ENCODE measurements at places on chromosomes 4 and X.
A peak's percentile ranks its signal among the peaks of the same experiment; 100 is the strongest.

DNA sequence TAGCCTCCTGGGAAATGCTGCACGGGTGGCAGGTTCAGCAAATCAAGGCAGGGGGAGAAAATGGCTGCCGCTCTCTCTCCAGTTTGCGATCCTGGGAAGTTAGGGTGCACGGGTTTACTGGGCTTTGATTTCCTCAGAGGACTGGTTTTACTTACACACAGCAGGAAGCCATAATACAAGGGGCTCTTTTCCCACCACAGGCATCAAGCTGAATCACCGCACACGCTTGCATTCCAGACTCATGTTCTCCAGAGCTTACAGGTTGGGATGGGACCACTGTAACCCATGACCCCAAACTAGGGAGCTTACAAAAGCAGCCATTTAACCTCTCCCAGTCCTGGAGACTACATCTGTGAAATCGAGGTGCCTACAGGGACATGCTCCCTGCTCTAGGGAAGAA, 159.8 kb downstream of the DHRSX start:
- no peak overlapping the region for H3K4me3 ChIP-seq
- H3K27ac ChIP-seq: no peak overlapping the region
- no peak for DNase-seq
- no peaks in the 10 kb centered on the region for H3K27me3 ChIP-seq

GRCh38 chrX:47483306-47484268, 565 bp upstream of the ZNF41 start:
- H3K4me3 ChIP-seq: peak overlapping the region; percentile 95
- H3K4me1 ChIP-seq: peaks cover 38% of the 10 kb centered on the region
- peak overlapping the region; percentile 93 for H3K27ac ChIP-seq
- no peak for DNase-seq
- H3K27me3 ChIP-seq: no peaks in the 10 kb centered on the region

DNA sequence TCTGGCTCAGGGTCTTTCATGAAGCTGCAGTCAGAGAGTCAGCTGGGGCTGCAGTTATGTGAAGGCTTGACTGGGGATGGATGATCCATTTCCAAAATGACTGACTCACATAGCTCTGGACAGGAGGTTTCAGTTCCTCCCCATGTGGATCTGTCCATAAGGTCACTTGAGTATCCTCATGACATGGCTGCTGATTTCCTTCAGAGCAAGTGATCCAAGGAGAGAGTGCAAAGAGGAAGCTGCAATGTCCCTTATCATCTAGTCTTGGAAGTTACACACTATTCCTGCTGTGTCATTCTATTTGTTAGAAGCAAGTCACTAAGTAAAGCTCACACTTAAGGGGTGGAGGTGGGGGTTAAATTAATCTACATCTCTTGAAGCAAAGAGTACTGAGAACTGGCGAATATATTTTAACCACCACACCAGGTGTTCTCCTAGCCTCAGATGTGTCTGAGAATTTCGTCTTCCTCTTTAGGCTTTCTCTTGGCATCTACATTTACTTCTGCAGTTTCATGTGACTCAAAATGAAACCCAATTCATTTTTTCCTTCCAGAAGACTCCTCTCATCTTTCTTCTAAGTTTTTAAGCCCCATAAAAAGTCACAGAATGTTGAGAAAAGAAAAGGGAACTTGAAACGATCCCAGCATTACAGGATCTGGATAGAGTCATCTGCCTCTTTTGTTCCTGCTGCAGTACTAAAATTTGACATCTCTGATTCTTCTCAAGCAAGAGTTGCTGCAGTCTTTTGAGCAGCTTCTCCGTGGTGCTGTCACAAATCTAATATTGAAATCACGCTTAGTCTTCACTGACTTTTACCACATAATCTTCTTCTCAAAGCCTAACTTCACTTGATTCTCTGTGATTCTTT, 3.8 kb upstream of the GRPR start:
- DNase-seq: no peak
- peak overlapping the region; percentile 31 for H3K4me3 ChIP-seq
- peaks cover 6% of the 10 kb centered on the region for H3K27me3 ChIP-seq
- peak overlapping the region; percentile 56 for H3K27ac ChIP-seq

- no peak overlapping the region for H3K4me3 ChIP-seq
- H3K4me1 ChIP-seq: no peaks in the 10 kb centered on the region
- no peak overlapping the region for H3K27ac ChIP-seq
- DNase-seq: no peak
- no peaks in the 10 kb centered on the region for H3K27me3 ChIP-seq
Observed at GRCh38 chr4:82758701-82759685, 39.6 kb downstream of the SCD5 start.

DNA sequence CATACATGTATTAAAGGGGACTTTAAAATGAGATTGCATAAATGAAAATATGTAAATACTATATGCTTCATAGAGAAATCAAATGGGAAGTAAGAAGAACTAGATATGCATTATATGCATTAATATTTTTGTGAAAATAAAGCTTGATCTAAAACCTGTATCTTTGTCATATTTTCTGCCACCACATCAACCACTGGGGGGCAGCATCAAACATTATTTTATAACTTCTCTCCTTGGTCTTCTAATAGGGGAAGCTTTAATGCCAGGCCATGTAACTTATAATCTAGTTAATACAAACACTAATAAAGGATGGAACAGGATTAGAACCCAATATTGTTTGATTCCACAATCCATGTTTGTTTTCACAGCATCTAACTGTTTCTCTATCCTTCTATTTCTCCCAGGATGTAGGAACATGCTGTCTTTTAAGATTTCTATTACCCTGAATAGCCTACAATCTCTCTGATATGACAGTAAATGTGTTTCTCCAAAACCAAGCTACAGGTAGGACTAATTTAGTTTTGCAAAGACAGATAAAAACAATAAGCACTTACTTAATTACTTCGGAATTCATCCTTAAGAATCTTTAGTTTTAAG, 10.0 kb downstream of the QRFPR start:
- no peaks in the 10 kb centered on the region for H3K36me3 ChIP-seq
- no peak overlapping the region for H3K27ac ChIP-seq
- H3K4me1 ChIP-seq: no peaks in the 10 kb centered on the region
- peaks cover 17% of the 10 kb centered on the region for H3K27me3 ChIP-seq
- H3K4me3 ChIP-seq: no peak overlapping the region

GRCh38 chrX:112851161-112851779, 10.6 kb upstream of the AMOT start:
- H3K36me3 ChIP-seq: no peaks in the 10 kb centered on the region
- H3K27ac ChIP-seq: no peak overlapping the region
- DNase-seq: no peak
- H3K4me3 ChIP-seq: peak overlapping the region; percentile 4
- no peaks in the 10 kb centered on the region for H3K27me3 ChIP-seq
- peaks cover 15% of the 10 kb centered on the region for H3K4me1 ChIP-seq

DNA sequence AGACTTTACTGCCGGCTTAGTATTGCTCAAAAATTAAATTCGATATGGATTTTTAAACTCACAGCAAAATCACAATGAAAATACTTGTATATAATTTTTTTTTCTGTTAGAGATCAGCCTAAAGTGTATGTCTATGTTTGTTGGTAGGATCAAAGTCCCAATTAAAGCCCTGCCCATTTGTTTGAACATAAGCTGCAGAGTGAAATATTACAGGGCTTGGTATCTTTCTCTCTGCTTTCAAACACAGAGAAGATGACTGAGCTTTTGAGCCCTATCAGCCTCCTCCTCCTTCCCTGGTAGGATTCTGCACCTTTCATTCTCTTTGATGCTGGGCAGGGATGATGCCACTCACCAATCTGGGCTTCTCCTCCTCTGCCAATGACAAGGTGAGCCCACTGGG, 345.4 kb downstream of the PPP1R2C start:
- H3K36me3 ChIP-seq: peaks cover 4% of the 10 kb centered on the region
- H3K27ac ChIP-seq: no peak overlapping the region
- no peaks in the 10 kb centered on the region for H3K27me3 ChIP-seq

GRCh38 chrX:123878252-123878721, 18.4 kb downstream of the XIAP start:
- H3K27me3 ChIP-seq: no peaks in the 10 kb centered on the region
- H3K36me3 ChIP-seq: peaks cover 11% of the 10 kb centered on the region
- H3K4me3 ChIP-seq: peak overlapping the region; percentile 60

DNA sequence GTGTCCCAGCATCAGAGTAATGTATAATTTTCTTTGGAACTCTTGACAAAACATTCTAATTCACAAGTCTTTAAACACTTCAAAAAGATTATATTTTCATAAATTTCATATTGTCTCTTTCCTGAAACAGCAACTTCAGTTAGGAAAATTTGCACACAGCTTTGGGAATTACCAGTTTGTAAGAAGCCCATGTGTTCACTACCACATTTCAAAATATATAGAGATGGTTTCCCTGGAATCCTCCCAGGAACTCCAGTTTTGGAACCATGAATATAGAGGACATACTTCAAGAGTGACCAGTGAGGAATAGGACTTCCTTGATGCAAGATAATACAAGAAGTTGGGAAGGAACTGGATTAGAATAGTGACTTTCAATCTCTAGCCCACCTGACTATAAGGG, 28.7 kb upstream of the HPGDS start:
- H3K27me3 ChIP-seq: peaks cover 11% of the 10 kb centered on the region
- H3K27ac ChIP-seq: no peak overlapping the region
- no peaks in the 10 kb centered on the region for H3K36me3 ChIP-seq
- no peaks in the 10 kb centered on the region for H3K4me1 ChIP-seq
- DNase-seq: no peak
- no peak overlapping the region for H3K4me3 ChIP-seq

DNA sequence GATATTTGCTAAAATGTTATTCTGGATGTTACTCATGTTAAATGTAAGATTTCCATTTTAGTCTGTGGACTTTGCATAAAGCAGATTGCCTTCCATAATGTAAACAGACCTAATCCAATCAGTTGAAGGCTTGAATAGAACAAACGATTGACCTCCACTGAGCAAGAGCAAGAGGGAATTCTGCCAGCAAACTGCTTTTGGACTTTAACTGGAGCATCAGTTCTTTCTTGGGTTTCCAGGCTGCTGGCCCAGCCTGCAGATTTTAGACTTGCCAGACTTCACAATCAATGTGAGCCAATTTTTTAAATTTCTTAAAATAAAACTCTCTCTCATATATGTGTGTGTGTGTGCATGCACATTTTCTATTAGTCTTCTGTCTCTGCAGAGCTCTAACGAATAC, 1248.8 kb downstream of the ADGRL3 start:
- no peaks in the 10 kb centered on the region for H3K4me1 ChIP-seq
- H3K27ac ChIP-seq: no peak overlapping the region
- H3K36me3 ChIP-seq: no peaks in the 10 kb centered on the region
- no peak overlapping the region for H3K4me3 ChIP-seq
- no peak for DNase-seq

DNA sequence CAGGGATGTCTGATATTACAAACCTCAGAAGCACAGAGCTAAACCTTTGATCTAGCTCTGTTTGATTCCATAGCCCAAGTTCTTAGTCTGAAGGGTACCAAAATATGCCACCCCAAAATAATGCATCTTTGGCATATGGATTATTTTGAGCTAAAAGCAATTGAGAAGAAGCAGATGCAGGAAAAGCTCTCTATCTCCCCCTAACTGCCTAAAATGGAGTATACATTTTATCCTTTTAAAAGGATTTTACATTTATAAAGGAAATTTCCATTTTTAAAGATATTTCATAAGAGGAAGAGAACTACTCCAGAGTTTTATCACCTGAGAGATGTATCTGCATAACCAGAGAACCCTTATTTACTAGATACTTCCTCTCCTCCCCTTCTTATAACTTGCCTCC, 158.7 kb downstream of the ZNF674 start:
- no peak overlapping the region for H3K4me3 ChIP-seq
- no peak for DNase-seq
- H3K27ac ChIP-seq: no peak overlapping the region
- H3K4me1 ChIP-seq: no peaks in the 10 kb centered on the region

DNA sequence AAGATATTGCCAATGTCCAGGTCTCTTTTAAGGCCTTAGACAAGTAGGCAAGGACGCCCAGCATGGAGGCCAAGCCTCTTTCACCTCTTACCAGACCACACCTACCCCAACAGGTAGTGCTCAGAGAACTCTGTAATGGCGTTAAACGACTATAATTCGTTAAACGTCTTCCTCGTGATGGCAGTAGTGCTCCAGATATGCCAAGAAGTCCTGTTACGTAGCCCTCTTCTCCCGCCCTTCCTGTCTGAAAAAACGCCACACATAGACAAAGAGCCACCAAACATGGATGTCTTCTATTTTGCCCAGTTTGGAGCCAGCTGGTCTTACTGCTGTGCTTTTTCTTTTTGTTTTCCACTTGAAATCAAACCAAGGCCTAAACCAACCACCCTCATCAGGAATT, 190.7 kb downstream of the OR13H1 start:
- no peaks in the 10 kb centered on the region for H3K27me3 ChIP-seq
- H3K27ac ChIP-seq: no peak overlapping the region
- H3K4me3 ChIP-seq: no peak overlapping the region
- H3K4me1 ChIP-seq: no peaks in the 10 kb centered on the region

DNA sequence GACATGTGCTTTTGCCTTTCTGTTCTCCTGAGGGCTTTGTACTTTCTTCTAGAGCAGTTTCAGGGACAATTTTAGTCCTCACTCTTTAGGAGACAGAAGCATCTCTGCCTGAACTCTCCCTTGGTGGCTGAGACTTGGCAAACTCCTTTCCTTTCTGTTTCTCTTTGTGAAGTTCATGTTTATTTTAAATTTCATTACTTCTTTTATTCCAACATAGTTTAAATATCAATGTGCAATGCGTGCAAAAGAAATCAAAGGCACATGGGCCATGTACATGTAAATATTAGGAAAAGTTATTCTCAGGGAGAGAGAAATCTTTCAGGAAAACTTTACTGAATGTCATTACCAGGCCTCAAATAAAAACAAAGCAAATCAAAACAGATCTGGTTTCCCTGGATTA, 177.6 kb downstream of the RNF150 start:
- H3K4me3 ChIP-seq: no peak overlapping the region
- no peak overlapping the region for H3K27ac ChIP-seq
- H3K4me1 ChIP-seq: no peaks in the 10 kb centered on the region
- H3K36me3 ChIP-seq: no peaks in the 10 kb centered on the region

GRCh38 chr4:3305610-3306371, 13.0 kb downstream of the RGS12 start:
- peaks cover 11% of the 10 kb centered on the region for H3K27me3 ChIP-seq
- H3K27ac ChIP-seq: peak overlapping the region; percentile 54
- no peak overlapping the region for H3K4me3 ChIP-seq
- H3K4me1 ChIP-seq: peaks cover 52% of the 10 kb centered on the region

- peak; percentile 3 for DNase-seq
- H3K36me3 ChIP-seq: no peaks in the 10 kb centered on the region
- no peaks in the 10 kb centered on the region for H3K4me1 ChIP-seq
- H3K4me3 ChIP-seq: no peak overlapping the region
Observed at GRCh38 chr4:9765091-9765490, 16.3 kb upstream of the DRD5 start.

GRCh38 chr4:105352826-105353225, 121.0 kb downstream of the PPA2 start:
- no peaks in the 10 kb centered on the region for H3K36me3 ChIP-seq
- H3K27ac ChIP-seq: peak overlapping the region; percentile 53
- H3K4me1 ChIP-seq: peaks cover 21% of the 10 kb centered on the region
- DNase-seq: no peak

- no peak for DNase-seq
- no peaks in the 10 kb centered on the region for H3K4me1 ChIP-seq
- H3K4me3 ChIP-seq: no peak overlapping the region
- no peaks in the 10 kb centered on the region for H3K36me3 ChIP-seq
- no peaks in the 10 kb centered on the region for H3K27me3 ChIP-seq
Observed at GRCh38 chr4:44908565-44908964, 182.2 kb upstream of the GNPDA2 start.

- no peak for DNase-seq
- no peaks in the 10 kb centered on the region for H3K27me3 ChIP-seq
- no peak overlapping the region for H3K4me3 ChIP-seq
- no peaks in the 10 kb centered on the region for H3K36me3 ChIP-seq
- H3K4me1 ChIP-seq: no peaks in the 10 kb centered on the region
Observed at GRCh38 chrX:150035531-150035930, 97.2 kb upstream of the EOLA2 start.

Data from activated naive CD8-positive, alpha-beta T cell treated with anti-CD3 and anti-CD28 coated beads, Interleukin-2, amount 50 U/mL, for 24 hours (primary cell).